ENCODE measurements at places on chromosomes 3 and 15.

GRCh38 chr15:75104804-75105557 lies 81.6 kb downstream of the PPCDC start:
- DNase-seq, result no peak

- DNase-seq, result no peak
Observed at GRCh38 chr15:101233651-101234280, 18.1 kb downstream of the CHSY1 start.

- no peak for DNase-seq
Observed at GRCh38 chr15:51781506-51781905, 30.1 kb downstream of the TMOD2 start.

DNA sequence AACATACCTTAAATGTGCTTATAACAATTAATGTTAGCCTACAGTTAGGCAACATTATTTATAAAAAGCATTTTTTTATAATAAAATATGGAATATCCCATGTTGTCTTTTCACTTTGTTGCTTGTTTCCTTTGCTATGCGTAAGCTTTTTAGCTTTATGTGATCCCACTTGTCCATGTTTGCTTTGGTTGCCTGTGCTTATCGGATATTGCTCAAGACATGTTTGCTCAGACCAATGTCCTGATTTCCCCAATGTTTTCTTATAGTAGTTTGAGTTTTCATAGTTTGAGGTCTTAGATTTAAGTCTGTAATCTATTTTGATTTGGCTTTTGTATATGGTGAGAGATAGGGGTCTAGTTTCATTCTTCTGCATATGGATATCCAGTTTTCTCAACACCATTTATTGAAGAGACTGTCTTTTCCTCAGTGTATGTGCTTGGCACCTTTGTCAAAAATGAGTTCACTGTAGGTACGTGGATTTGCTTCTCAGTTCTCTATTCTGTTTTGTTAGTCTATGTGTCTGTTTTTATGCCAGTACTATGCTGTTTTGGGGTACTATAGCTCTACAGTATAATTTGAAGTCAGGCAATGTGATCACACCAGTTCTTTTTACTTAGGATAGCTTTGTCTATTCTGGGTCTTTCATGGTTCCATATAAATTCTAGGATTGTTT lies 592.7 kb upstream of the SEMA6D start:
- no peak for DNase-seq

DNA sequence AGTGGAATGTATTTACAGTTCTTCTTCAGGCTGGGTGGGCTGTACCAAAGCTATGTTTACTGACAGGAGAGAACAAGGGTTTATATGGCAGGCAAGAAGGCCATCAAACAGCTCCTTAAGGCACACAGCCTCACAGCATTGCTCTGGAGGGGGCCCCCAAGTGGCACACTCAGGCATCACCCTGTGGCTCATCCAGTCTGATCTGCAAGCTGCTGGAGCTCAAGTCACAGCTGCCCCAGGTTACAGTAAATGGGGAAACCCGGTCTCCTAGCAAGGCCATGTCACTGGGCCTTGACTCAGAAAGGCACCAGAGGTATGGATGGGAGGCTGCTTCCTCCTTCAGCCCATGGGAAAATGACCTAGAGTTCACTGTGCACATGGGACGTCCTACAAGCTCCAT lies 67.5 kb downstream of the TFG start:
- no peak for DNase-seq

- no peak for DNase-seq
Observed at GRCh38 chr15:70453766-70454165, 309.6 kb downstream of the UACA start.

GRCh38 chr3:37024092-37024491 lies 30.8 kb downstream of the MLH1 start:
- no peak for DNase-seq

- no peak for DNase-seq
Observed at GRCh38 chr3:194323785-194324735, 27.1 kb downstream of the CPN2 start.

DNA sequence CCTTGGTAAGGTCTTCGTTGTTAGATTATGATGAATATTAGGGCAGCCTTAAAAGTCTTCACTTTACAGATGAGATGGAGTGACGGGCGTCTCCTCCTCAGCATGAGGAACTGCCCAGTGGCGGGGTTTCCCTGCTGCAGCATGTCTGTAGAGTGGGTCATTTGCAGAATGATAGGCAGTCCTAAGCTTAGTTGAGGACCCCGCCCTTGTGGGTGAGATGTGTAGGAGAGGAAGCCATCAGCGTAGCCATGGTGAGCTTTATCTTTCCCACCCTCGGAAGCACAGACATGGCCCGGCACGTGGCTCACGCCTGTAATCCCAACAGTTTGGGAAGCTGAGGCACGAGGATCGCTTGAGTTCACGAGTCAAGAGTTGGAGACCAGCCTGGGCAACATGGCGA lies 877 bp downstream of the NIT2 start:
- no peak for DNase-seq

DNA sequence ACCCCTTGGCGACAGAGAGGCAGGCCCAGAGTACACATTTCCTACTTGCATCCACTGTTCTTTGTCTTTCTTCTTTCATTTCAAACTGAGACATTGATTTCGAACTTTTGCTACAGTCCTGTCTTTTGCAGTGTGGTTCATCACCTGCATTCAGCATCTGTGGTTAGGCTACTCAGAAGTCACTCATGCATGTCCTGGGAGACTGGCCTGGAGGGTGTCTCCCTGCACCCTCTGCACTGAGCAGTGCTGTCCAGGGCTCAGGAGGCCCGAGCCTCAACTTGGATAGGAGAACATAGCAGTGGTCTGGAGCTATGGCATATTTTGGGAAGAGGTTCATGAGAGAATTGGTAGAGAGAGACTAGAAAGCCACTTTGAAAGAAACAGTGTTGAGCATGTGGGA lies 240.2 kb upstream of the TPRG1 start:
- no peak for DNase-seq

DNA sequence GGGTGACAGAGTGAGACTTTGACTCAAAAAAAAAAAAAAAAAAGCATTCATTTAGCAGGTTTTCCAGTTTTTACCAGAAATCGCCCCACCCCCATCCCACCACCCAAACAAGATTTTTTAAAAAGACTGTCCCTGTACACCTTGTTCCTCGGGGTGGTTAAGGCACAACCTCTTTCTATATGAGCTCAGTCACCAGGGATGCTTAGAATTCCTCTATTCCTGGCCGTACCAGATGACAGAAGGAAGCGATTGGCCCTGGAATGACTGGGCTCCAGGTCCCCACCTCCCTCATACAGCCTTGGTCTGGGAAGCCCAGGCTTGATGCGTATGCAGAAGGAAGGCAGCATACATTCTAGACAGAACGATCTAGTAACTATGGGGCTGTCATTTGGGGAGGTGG lies 25.6 kb downstream of the IDH2 start:
- no peak for DNase-seq

DNA sequence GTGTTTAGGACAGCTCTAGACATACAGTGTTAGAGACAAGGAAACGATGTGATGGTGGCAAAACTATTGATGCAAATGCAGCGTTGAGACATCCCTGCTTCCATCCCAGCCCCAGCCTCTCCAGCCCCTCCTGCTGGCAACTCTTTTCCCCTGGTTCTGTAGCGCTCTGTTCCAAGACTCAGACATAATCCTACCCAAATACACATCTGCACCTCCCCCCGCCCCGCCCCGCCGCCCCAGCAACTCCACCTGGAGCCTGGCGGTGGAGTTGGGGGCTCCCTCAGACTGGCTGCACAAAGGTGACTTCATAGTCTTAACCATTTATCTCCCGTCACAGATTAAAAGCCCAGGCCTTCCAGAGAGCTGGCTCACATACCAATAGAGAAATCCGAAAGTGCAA lies 7.2 kb upstream of the SEC22A start:
- no peak for DNase-seq

GRCh38 chr3:121231872-121232271 lies 313.9 kb downstream of the POLQ start:
- DNase-seq, result no peak

- DNase-seq, result no peak
Observed at GRCh38 chr3:177065285-177066033, 131.8 kb downstream of the TBL1XR1 start.

GRCh38 chr3:106058475-106058874 lies 189.7 kb upstream of the CBLB start:
- no peak for DNase-seq
